Hypothalamus (tissue), 51 donors: ENCODE measurements at places on chromosomes 6 and 20.

DNA sequence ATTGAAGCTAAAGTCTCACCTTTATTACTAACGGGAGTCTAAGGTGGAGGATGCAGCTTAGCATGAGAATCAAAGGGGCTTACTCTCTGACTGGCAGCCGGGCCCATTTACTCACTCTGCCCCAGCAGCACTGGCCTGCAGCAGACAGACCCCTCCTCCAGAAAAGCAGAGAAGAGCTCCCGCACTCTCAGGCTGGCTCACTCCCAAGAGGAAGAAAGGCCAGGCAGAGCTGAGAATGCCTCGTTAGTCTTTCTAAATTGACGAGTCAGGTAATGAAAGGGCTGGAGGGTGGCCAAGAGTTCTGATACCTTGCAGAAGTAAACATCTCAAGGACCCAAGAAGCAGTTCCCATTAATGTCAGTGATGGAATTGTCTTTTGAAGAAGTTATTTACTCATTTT is 44.5 kb upstream of the IL20RA start:
- DNase-seq = no peak

GRCh38 chr20:35320396-35321126 is 28.3 kb upstream of the FAM83C start:
- no peak for DNase-seq

- no peak for DNase-seq
Observed at GRCh38 chr6:39574991-39575390, 150.2 kb downstream of the KIF6 start.

DNA sequence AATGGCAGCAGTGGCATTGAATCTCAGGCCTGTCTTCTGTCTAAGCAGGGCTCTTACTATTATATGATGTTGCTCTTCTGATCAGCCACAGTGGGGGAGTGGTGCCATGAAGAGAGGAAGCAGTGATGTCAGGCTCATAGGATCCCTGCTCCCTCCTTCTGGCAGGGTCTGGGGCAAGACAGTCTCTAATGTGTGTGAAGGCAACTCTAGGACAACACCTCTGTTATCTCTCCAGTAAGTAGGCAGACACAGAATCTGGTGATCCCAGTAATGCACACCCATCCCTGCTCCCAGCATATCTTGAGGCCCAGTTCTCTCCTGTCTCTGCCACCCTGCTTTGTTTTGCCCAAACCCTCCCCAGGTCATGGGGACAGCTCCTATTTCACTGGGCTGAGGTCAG is 8.8 kb downstream of the C20orf202 start:
- DNase-seq = no peak

GRCh38 chr6:16781348-16782169 is 20.3 kb upstream of the ATXN1 start:
- no peak for DNase-seq

- DNase-seq = no peak
Observed at GRCh38 chr6:110781522-110782214, 33.6 kb downstream of the CDK19 start.

DNA sequence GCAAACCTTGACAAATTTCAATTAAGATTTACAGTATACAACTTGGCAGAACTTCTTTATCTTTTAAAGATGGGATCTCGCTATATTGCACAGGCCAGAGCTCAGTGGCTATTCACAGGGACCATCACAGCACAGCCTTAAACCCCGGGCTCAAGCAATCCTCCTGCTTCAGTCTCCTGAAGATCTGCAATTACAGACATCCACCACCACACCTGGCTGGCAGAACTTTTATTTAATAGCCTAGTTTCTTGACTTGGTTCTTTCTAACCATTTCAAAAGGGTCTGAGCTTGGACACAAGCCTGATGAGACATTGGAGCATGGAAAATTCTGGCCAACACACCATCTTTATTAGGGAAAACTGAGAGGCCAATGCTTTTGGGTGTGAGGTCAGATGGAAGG is 151.6 kb upstream of the KCNG1 start:
- no peak for DNase-seq

GRCh38 chr20:46977204-46977603 is 82.6 kb downstream of the EYA2 start:
- no peak for DNase-seq

DNA sequence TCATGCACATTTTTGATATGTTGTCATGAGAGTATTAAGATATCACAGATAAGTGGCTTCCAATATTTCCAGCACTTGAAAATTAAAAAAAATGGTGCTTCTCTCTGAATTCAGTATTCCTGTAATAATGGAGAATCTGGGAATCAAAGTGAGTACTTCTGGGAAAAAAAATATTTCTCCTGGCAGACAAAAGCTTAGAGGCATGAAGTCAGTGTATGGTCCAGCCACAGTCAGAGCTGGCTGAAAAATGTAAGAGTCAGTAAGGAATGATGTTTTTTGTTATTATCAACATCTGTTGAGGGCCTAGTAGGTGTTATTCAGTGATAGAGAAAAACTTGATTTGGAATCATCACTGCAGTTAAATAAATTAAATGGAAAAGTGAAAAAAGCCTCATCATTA is 3.2 kb upstream of the RFPL4B start:
- DNase-seq = no peak

GRCh38 chr20:7792150-7792869 is 147.9 kb downstream of the HAO1 start:
- DNase-seq = no peak

GRCh38 chr6:125811259-125811658 is 20.5 kb downstream of the NCOA7 start:
- DNase-seq = no peak

GRCh38 chr6:24723270-24723669 is 4.3 kb upstream of the C6orf62 start:
- DNase-seq = no peak

GRCh38 chr6:48472091-48472490 is 361.1 kb upstream of the PTCHD4 start:
- no peak for DNase-seq
